ENCODE measurements at places on chromosomes 1 and 21.

DNA sequence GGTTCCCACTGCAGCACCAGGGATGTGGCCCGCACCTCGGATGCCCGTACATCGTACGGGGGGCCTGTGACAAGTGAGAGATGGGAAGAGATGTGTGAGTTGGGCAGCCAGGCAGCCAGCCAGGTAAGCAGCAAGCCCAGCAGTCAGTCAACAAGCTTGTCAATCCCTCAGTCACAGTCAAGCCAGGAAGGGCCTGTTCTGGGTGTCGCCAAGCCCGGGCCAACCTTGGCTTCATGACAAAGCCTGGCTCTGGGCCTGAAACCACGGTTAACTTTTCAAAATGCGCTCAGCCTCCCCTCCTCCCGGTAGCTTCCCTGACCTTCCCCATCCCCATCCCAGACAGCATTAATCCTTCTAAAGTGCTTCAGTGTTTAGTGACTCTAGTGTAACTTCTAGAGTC, 31.8 kb downstream of the MYOM3 start:
- DNase-seq, result no peak

DNA sequence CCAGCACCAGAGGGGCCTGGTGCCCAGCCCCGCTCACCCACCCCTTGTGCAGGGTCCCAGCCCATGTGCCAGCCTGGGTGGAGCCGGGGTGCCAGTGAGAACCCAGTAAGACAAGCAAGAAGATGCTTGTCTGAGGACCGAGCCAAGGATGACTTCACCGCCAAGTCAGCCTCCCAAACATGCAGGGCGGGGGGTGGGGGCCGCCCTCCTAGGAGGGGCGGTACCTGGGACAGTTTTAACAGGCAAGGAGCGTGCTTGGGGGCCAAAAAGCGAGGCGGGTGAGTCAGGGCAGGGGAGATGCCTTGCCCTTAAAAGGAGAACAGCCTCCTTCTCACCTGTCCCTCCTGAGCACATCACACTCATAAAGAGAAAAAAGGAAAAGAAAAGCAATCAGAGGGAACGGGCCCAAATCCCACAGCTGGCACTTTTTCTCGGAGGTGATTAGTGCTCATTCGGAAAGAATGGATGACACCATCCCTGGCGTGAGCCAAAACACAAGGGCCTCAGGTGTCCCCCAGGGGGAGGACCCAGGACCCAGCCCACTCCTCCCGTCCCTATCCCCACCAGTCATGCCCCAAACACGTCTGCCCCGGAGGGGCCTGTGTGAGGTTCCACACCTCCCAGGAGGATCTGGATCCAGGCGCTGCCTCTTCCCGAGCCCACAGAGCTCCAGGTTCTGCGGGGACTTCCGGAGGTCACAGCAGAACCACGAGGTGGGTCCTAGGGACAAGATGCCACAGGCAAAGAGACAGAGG, 77.6 kb upstream of the IFFO2 start:
- DNase-seq, result no peak

DNA sequence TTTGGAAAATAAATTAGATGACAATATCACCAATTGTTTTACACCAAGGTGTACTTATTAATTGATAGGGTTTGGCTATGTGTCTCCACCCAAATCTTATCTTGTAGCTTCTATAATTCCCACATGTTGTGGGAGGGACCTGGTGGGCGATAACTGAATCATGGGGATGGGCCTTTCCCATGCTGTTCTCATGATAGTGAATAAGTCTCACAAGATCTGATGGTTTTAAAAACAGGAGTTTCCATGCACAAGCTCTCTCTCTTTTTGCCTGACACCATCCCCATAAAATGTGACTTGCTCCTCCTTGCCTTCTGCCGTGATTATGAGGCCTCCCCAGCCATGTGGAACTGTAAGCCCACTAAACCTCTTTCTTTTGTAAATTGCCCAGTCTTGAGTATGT, 131.0 kb upstream of the LMO4 start:
- DNase-seq, result no peak

- no peak for DNase-seq
Observed at GRCh38 chr1:32334864-32335534, 1.0 kb downstream of the MARCKSL1 start.

DNA sequence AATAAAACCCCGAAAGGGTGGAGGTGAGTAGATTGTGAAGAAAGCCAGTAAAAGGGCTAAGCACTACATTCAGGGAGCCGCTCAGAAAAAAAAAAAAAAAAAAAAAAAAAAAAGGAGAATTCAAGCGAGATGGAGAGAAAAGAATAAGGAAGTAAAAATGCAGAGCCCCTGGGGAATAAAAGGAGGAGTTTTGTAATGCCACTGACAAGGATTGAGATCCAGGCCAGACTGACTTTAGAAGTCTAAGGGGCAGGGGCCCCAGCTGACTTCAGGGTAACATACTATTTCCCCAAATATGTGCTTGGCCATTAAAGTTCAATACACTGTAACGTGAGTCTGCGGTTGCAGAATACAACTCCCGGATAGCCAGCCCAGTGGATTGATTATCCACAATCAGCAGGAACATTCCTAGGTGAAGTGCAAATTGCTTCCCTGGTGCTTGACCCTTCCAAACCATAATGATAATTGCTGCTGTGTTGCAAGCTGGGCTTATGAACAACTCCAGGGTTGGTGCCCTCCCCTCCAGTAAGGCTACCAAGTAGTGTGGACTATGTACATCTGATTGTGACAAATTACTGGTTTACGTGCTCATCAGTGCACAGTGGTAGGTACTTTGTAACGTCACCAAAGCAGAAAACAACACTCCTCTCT, 30.7 kb upstream of the RRP15 start:
- no peak for DNase-seq

Measured in choroid plexus epithelial cell (primary cell).